ENCODE measurements at places on chromosomes 7 and 10.

DNA sequence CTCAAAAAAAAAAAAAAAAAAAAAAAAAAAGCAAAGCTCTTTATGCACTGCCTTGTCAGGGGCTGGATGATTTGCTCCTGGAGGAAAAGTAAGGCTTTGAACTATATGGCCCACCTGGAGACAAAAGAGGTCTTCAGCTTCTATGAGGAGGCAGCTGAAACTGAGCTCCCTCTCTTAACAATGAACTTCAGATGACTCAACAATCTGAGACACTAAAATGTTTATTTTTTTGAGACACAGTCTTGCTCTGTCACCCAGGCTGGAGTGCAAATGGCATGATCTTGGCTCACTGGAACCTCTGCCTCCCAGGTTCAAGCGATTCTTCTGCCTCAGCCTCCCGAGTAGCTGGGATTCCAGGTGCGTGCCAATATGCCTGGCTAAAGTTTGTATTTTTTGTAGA, 36.7 kb downstream of the RAB19 start:
- DNase-seq: no peak

DNA sequence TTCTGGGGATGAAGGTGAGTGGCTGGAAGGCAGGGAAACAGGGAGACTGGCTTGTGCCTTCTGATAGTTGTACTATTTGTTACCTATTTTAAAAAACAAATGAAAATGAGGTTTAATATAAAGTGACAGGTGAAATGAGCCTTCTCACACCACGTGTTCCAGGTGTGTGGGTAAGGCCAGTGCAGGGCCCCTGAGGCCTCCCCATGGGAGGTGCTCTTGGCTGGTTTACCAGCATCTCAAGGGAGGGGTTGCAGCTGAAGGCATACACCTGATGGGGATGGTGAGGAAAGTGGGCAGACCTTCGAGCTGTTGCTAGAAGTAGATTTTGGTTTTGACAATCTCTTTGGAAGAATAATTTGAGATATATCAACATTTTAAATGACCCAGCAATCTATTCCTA, 103.6 kb downstream of the ARHGAP22 start:
- no peak for DNase-seq

- no peak for DNase-seq
These were observed 74.3 kb downstream of the GLI3 start for GRCh38 chr7:42162560-42163325.

DNA sequence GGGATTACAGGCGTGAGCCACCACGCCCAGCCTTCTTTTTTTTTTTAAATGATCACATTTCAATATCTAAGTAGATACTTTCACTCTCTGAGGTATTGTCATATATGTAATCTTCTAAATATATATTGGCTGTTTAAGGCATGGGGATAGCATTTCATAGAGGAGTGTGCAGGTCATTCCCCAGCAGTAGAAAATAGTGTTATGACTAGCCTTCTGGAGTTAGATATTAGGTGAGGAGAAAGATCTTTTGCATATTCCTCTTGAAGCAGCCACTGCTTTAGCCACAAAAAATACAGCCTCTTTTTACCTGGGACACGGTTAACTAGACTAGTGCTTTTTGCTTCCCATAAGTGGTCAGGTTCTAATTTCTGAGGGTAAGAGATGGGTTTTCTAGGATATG, 28.9 kb downstream of the ADD3 start:
- no peak for DNase-seq

DNA sequence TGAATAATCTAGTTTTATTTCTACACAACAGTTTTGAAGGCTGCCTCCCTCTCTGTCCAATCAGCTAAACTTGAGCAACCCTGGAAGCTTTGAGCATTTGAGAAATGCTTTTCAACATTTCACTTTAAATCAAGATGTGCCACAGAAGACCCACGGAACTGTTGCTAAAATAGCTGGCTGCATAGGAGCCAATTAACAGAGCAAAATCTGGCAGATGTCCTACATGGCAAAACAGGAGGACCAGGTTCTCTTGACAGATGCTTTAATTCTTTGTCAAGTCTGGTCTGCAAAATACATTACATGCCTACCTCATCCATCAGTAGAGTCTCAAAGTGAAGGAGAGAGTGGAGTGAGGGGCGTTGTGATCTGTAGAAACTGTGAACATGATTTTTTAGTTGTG, 185.9 kb downstream of the DPY19L1 start:
- DNase-seq: no peak

All from CD4-positive, alpha-beta T cell treated with Interleukin-6 at 100 ng/mL for 8 hours (primary cell).